ENCODE measurements at places on chromosomes 16 and 17.

DNA sequence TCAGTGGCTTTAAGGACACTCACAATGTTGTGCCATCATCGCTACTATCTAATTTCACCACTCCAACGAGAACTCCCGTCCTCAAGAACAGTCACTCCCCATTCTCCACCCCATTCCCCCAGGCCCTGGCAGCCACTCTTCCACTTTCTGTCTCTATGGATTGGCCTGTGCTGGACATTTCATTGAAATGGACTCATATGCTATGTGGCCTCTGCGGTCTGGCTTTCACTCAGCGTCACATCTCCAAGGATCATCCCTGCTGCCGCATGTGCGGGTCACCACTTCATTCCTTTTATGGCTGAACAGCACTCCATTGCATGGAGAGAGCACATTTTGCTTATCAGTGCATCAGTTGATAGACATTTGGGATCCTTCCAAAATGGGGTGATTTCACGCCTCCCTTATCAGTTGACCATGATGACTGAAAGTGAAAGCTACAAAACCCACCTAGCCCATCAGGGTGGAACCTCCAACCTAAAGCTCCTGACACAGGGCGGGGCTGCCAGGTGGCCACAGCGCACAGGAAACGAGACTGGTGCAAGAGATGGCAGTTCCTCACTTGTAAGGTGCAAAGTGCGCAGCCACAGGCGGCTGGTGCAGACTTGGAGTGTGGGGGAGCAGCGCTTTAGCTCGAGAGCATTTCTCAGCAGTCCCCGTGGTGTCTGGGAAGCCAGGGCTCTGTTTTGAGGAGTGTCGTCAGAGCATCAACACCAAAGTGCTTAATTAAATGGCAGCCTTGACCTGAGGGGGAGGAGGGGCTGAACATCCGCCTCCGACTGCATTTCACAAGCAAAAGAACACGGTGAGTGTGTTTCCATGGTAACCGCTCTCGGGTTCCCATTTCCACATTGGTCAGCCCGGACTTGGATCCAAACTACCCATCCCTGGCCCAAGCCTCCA lies 23.8 kb downstream of the COTL1 start:
- peak; percentile 74 for DNase-seq

DNA sequence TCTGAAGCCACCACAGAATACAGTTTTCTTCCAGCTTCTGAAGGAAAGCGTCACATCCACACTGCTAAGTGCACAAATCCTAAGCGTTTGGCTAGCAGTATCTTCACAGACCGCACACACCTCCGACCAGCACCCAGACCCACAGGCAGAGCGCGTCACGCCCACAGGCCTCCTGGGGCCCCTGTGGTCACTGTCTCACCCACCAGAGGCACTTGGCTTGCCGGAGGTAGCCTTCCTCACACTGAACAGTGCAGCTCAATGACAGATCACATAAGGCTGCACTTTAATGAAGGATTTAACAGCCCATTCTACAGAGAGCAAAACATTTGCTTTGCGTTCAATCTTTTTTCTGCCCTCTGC lies 21.2 kb downstream of the SPHK1 start:
- no peak for DNase-seq

- DNase-seq: no peak
Measured at GRCh38 chr17:81694810-81695209, 8.4 kb upstream of the MRPL12 start.

GRCh38 chr17:50919321-50920040 lies 53.3 kb upstream of the TOB1 start:
- peak; percentile 84 for DNase-seq

GRCh38 chr16:24235806-24236205 lies 20.3 kb upstream of the CACNG3 start:
- no peak for DNase-seq

- DNase-seq: no peak
Measured at GRCh38 chr17:54891176-54891821, 9.4 kb upstream of the TOM1L1 start.

DNA sequence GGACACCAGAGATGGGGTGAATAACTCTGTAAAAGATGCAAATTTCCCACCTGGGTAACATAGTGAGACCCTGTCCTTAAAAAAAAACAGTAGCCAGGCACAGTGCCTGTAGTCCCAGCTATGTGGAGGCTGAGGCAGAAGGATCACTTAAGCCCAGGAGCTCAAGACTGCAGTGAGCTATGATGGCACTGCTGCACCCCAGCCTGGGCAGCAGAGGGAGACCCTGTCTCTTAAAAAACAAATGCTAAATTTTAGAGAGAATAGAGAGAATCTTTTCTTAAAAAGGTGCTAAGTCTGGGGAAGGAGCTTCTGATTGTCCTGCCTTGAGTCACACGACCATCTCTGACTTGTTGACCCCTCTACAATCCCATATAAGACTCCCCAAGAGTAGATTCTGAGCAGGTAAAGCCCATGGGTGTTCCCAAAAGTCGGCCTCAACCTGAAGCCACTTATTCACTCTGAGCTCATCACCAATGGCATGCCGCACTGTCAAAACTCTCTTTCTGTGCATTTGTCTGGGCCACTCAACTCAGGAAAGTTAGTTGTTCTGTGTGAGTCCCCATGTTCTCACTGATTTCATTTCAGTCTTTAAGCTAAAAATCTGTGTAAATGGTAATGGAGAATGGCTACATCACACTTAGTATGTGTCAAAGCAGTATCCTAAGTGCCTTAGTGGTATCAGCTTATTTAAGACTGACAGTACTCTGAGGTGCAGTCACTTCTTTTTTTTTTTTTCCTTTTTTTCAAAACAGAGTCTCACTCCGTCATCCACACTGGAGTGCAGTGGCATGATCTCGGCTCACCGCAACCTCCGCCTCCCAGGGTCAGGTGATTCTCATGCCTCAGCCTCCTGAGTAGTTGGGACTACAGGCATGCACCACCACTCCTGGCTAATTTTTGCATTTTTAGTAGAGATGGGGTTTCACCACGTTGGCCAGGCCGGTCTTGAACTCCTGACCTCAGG lies 41.6 kb downstream of the PRKCB start:
- peak; percentile 53 for DNase-seq

- DNase-seq: peak; percentile 19
Measured at GRCh38 chr17:57604771-57605674, 140.1 kb downstream of the CCDC182 start.

- DNase-seq: no peak
Measured at GRCh38 chr17:29054835-29055234, 11.9 kb downstream of the PIPOX start.

DNA sequence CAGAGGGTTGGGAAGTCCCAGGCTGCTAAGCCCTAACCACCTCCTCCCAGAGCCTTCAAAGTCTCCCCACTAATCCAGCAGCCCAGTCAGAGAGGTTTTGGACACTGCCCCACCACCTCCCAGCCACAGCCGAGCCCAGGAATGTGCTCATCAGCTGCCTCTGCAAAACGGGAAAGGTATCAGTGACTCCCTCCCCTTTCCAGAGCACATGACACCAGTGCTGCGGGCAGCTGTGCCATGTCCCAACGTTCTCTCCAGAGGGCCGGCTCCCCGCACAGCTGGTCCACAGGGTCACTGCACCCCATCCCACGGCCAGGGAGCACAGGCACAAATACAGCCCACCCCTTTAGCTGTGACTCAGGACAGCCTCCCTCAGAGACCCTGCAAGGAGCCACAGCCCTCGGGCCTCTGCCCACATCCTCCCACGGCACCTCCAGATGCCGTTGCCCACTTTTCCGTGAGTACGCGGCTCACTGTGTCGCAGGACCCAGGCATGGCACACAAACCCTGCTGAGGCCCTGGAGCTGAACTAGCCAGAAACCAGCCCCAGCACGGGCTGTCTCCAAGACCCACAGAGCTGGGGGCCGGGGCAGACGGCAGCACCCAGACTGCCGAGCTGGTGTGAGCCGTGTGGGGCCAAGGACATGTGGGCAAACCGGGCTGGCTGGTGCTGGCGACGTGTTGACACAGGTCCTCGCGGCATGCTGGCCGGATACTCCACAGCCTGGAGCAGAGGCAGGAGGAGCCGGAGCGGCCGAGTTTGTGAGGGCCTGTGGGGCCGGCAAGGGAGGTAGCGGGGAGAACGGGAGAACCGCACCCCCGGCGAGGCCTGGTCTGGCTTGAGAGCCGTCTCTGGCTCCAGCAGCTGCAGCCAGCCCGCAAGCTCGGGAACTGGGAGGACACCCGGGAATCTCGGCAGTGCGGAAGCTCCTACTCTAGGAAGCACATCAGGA lies 6.3 kb upstream of the PPP1R27 start:
- no peak for DNase-seq

DNA sequence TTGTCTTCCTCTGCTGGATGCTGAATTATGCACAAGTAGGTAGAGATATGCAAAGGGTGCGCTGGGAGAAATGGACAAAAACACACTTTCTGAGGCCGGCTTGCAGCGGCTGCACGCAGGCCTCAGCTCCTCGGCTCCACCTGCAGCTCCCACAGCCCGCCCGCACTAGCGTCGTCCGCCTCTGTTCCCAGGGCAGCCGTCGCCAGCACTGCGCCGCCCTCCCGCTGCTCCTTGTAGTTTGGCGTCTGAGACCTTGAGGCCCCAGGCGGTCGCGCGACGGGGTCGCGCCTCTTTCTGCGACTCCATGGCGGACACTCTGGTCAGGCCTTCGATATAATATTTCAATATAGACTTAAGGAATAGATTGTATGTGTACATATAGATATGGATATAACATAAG lies 24.8 kb downstream of the SLFN12 start:
- no peak for DNase-seq

GRCh38 chr17:43560461-43561427 lies 14.6 kb upstream of the ETV4 start:
- peak; percentile 14 for DNase-seq

- no peak for DNase-seq
Measured at GRCh38 chr17:81073967-81074839, 39.3 kb downstream of the BAIAP2 start.

- peak; percentile 56 for DNase-seq
Measured at GRCh38 chr17:32772453-32773025, 104.4 kb downstream of the MYO1D start.

GRCh38 chr16:88599825-88600538 lies 29.8 kb downstream of the ZC3H18 start:
- DNase-seq: no peak

GRCh38 chr16:66905633-66906539 lies 12.8 kb downstream of the CDH16 start:
- peak; percentile 58 for DNase-seq

DNA sequence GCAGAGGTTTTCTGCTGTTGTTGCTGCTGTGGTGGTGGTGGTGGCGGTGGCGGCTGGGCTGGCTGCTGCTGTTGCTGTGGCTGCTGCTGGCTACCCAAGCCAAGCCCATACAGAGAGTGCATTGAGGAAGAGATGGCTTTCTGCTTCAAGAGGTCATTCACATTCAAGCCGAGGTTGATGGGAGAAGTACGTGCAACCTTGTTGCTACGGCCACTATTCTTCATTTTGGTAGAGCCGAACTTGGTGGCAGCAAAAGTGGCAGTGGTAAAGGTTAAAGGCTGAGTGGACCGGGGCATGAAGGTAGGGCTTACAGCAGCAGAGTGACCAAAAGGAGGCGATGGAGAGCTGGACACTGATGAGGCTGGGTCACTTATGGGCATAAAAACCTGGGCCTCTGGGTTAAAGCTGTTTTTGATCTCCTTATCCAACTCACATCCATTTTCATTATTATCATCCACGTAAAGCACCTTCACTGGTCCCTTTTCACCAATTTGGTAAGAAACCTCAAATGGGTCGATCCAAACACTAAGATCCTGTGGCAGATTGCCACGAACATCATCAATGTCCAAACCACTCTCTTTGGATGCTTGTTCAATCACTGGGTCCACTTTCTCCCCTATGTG lies 2.8 kb downstream of the TOB1 start:
- DNase-seq: peak; percentile 42

DNA sequence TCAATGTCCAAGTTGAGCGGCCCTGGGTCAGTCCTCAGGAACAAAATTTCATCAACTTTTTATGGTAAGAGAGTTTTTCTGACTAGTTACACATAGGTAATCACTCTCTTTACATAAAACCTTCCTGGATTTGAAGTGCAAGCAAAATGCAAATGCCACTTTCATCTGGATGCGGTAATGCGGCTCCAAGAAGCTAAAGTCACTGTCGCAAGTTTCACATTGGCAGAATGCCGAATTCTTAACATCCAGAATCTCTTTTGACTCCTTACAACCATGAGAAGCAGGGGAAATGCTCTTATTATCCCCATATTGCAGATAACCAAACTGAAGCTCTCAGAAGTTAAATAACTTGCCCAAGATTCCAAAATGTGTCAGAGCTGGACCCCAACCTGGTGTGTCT lies 30.0 kb downstream of the MRPS23 start:
- DNase-seq: no peak

DNA sequence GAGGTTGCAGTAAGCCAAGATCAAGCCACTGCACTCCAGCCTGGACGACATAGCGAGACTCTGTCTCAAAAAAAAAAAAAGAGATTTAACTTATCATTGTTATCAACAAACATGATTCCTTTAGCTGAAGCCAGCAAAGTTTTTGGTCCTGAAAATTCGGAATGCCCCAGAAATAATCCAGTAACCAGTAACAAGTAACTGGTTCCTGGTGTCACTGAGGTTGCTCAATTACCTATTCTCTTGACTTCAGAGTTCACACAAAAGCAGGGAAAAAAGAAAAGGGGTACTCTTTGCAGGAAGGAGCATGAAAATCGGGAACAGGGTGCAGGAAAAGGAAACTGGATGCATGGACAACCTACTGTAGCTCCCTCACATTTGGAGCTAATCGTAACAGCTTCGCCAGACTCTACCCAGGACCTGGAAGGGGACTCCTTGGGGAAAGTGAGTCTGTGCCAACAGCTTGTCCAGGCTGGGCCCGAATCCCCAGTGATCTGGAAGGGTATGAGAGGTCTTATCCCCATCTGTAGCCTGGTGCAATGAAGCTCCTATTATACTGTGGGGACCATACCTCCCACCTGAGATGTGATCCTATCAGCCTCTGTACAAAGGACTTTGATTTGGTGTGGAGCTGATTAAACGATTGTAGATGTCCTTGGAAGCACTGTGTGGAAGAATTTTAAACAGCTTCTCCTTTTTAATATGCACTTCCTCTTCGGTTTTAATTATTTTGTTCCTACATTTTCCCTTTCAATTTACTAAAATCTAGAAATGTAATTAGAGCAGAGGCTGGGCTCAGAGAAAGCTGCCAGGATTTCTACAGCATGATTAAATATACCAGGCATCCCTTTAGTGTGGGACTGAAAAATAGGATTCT lies 3.4 kb upstream of the SPOP start:
- DNase-seq: no peak

GRCh38 chr16:13134836-13135235 lies 233.4 kb downstream of the SHISA9 start:
- no peak for DNase-seq

- no peak for DNase-seq
Measured at GRCh38 chr17:79892457-79893241, 53.4 kb upstream of the CBX4 start.

- DNase-seq: peak; percentile 61
Measured at GRCh38 chr17:40485851-40486521, 15.4 kb downstream of the TNS4 start.

DNA sequence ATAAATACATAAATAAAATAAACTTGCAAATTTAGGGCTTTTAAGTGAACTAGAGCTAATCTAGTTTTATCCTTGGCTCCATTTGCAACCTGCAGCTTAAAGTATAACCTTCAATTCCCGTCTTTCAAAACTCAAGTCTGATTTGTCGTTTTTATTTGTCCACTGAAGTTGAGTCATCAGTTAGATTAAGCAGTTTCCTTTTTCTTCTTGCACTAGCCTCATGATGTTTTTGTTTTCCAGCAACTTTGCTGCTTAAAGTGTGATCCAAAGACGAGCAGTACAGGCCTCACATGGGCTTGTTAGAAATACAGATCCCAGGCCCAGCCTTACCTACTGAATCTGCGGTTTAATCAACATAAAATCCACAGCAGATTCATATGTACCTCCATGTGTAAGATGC lies 13.8 kb downstream of the ARSG start:
- DNase-seq: no peak

GRCh38 chr17:72401883-72402726 lies 281.3 kb downstream of the SOX9 start:
- DNase-seq: no peak

GRCh38 chr16:78549366-78549765 lies 449.9 kb downstream of the WWOX start:
- no peak for DNase-seq

Data from stimulated activated CD4-positive, alpha-beta T cell treated with anti-CD3 and anti-CD28 coated beads, Interleukin-1b, Interleukin-23, amount 100 ng/mL, for 48 hours (primary cell).